Spinal cord (tissue), 10 donors: ENCODE measurements at places on chromosomes 3 and 15. TPM values are rescaled to one million over a fixed set of nuclear protein-coding genes. Genes with fewer than 3 reads are reported as not detected.

The LINGO1 gene
- 34.0 TPM for total RNA-seq

DNA sequence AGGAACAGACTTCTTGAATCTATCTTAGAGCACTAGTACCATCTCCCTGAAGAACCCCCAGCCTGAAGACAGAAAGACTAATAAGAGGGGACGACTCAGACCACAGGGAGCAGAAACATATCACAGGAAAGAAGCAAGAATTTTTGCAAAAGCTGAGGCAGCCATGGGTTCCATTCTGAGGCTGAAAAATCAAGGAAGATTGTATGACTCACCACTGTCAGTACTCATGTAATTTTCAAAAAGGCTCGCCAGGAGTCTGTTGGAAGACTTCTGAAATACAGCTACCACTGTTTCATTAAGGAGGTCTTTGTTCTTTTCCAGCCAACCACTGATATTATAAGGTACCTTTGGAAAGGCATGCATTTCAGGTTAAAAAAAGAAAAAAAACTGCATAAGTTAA is 47.5 kb downstream of the MYH15 start:
- H3K27me3 ChIP-seq, result no peaks in the 10 kb centered on the region
- no peak overlapping the region for H3K27ac ChIP-seq
- DNase-seq, result no peak
- H3K36me3 ChIP-seq, result no peaks in the 10 kb centered on the region
- H3K4me1 ChIP-seq, result no peaks in the 10 kb centered on the region

- no peaks in the 10 kb centered on the region for H3K36me3 ChIP-seq
- no peak for DNase-seq
- H3K4me3 ChIP-seq, result no peak overlapping the region
- no peaks in the 10 kb centered on the region for H3K4me1 ChIP-seq
- no peaks in the 10 kb centered on the region for H3K27me3 ChIP-seq
These were observed 19.3 kb downstream of the PDE8A start for GRCh38 chr15:85000937-85001336.

- H3K4me1 ChIP-seq, result no peaks in the 10 kb centered on the region
- no peak overlapping the region for H3K4me3 ChIP-seq
- DNase-seq, result no peak
These were observed 39.7 kb downstream of the GLDN start for GRCh38 chr15:51380999-51381806.

GRCh38 chr15:25436707-25437106 is 2.1 kb downstream of the UBE3A start:
- H3K4me3 ChIP-seq, result no peak overlapping the region
- no peak overlapping the region for H3K27ac ChIP-seq
- H3K27me3 ChIP-seq, result no peaks in the 10 kb centered on the region
- H3K4me1 ChIP-seq, result peaks cover 2% of the 10 kb centered on the region
- no peaks in the 10 kb centered on the region for H3K36me3 ChIP-seq
- DNase-seq, result no peak

GRCh38 chr15:35827911-35828310 is 281.9 kb upstream of the DPH6 start:
- no peak overlapping the region for H3K27ac ChIP-seq
- no peak for DNase-seq
- H3K36me3 ChIP-seq, result no peaks in the 10 kb centered on the region
- no peaks in the 10 kb centered on the region for H3K27me3 ChIP-seq
- H3K4me1 ChIP-seq, result no peaks in the 10 kb centered on the region
- H3K4me3 ChIP-seq, result no peak overlapping the region

- no peak overlapping the region for H3K4me3 ChIP-seq
- peak; percentile 34 for DNase-seq
- H3K4me1 ChIP-seq, result no peaks in the 10 kb centered on the region
These were observed 351.6 kb downstream of the NSUN3 start for GRCh38 chr3:94414418-94414817.

GRCh38 chr3:13013994-13014754 is 59.1 kb downstream of the IQSEC1 start:
- no peaks in the 10 kb centered on the region for H3K27me3 ChIP-seq
- H3K27ac ChIP-seq, result no peak overlapping the region
- peaks cover 23% of the 10 kb centered on the region for H3K36me3 ChIP-seq
- no peak for DNase-seq
- H3K4me3 ChIP-seq, result no peak overlapping the region

GRCh38 chr3:15055019-15055557 is 10.0 kb downstream of the MRPS25 start:
- H3K27me3 ChIP-seq, result no peaks in the 10 kb centered on the region
- peaks cover 5% of the 10 kb centered on the region for H3K4me1 ChIP-seq
- no peak overlapping the region for H3K27ac ChIP-seq

GRCh38 chr15:67017311-67017710 is 48.1 kb upstream of the SMAD3 start:
- H3K27ac ChIP-seq, result no peak overlapping the region
- no peaks in the 10 kb centered on the region for H3K36me3 ChIP-seq
- no peaks in the 10 kb centered on the region for H3K4me1 ChIP-seq
- DNase-seq, result no peak

- no peak for DNase-seq
- H3K27ac ChIP-seq, result no peak overlapping the region
- H3K4me1 ChIP-seq, result no peaks in the 10 kb centered on the region
- no peaks in the 10 kb centered on the region for H3K36me3 ChIP-seq
- no peaks in the 10 kb centered on the region for H3K27me3 ChIP-seq
- H3K4me3 ChIP-seq, result no peak overlapping the region
These were observed 99.1 kb downstream of the NSMCE3 start for GRCh38 chr15:29170521-29170920.

The EPHA6 gene
- total RNA-seq, result 19.3 TPM

GRCh38 chr3:118782755-118783202 is 251.9 kb downstream of the IGSF11 start:
- no peak overlapping the region for H3K27ac ChIP-seq
- H3K27me3 ChIP-seq, result no peaks in the 10 kb centered on the region
- H3K4me1 ChIP-seq, result no peaks in the 10 kb centered on the region
- H3K36me3 ChIP-seq, result no peaks in the 10 kb centered on the region
- no peak for DNase-seq

GRCh38 chr3:178777718-178778411 is 241.6 kb downstream of the KCNMB2 start:
- no peaks in the 10 kb centered on the region for H3K36me3 ChIP-seq
- DNase-seq, result no peak
- no peaks in the 10 kb centered on the region for H3K27me3 ChIP-seq
- no peaks in the 10 kb centered on the region for H3K4me1 ChIP-seq
- H3K4me3 ChIP-seq, result no peak overlapping the region

DNA sequence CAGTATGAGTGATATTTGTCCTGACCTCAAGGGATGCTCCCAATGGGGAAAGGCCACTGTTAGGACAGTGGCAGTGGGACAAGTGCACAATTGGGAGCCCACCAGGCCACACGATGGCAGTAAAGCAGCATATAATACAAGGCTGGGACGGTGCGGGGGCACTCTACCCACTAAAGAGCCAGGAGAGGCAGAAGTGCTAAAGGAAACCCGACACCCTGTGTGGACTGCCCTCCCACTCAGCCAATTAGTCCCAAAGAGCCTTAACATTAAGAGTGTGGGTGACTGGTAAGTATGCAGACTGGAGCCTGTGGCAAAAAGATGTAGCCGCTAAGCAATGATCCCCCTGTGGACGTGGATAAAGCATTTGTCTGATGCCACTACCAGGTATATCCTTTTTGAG is 8.2 kb upstream of the ZNF589 start:
- H3K27me3 ChIP-seq, result no peaks in the 10 kb centered on the region
- H3K36me3 ChIP-seq, result no peaks in the 10 kb centered on the region
- H3K27ac ChIP-seq, result no peak overlapping the region
- no peak overlapping the region for H3K4me3 ChIP-seq
- DNase-seq, result no peak
- peaks cover 4% of the 10 kb centered on the region for H3K4me1 ChIP-seq

- H3K27me3 ChIP-seq, result no peaks in the 10 kb centered on the region
- no peaks in the 10 kb centered on the region for H3K36me3 ChIP-seq
- no peak overlapping the region for H3K27ac ChIP-seq
- DNase-seq, result no peak
- no peaks in the 10 kb centered on the region for H3K4me1 ChIP-seq
- H3K4me3 ChIP-seq, result no peak overlapping the region
These were observed 748.4 kb upstream of the GRM7 start for GRCh38 chr3:6112546-6112945.

DNA sequence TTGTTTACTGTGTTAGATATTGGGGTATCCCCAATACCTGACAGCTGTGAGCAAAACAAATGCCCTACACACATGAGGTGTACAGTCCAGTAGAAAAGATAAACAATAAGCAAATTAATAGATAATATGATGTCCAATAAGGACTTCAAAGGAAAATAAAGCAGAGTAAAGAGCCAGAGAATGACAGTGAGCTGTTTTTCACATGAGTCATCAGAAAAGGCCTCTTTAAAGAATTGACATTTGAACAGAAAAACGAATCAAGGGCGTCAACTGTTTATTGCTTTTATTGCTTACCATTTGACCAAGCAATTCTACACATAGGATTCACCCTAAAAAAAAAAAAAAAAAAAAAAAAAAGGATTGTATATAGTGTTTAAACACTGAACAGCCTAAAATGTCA is 96.6 kb upstream of the FLNB start:
- H3K36me3 ChIP-seq, result peaks cover 25% of the 10 kb centered on the region
- DNase-seq, result no peak
- no peak overlapping the region for H3K27ac ChIP-seq
- no peaks in the 10 kb centered on the region for H3K27me3 ChIP-seq
- no peaks in the 10 kb centered on the region for H3K4me1 ChIP-seq
- no peak overlapping the region for H3K4me3 ChIP-seq

GRCh38 chr3:87047852-87048251 is 56.9 kb upstream of the VGLL3 start:
- peaks cover 3% of the 10 kb centered on the region for H3K4me1 ChIP-seq
- H3K36me3 ChIP-seq, result no peaks in the 10 kb centered on the region
- no peaks in the 10 kb centered on the region for H3K27me3 ChIP-seq

DNA sequence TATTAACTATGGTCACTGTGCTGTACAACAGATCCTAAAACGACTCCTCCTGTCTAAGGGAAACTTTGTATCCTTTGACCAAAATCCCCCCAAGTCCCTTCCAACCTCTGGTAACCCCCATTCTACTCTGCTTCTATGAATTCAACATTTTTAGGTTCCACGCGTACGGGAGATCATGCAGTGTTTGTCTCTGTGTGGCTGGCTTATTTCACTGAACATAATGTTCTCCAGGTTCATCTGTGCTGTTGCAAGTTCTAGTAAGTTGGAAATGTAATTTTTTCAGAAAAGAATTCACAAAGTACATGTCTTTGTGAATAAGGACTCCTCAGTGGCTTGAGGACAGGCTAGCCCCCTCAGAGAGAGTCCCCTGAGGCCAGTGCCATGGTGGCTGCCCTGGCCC is 66.1 kb downstream of the ATP10A start:
- peaks cover 3% of the 10 kb centered on the region for H3K4me1 ChIP-seq
- H3K27ac ChIP-seq, result no peak overlapping the region
- H3K36me3 ChIP-seq, result no peaks in the 10 kb centered on the region
- H3K27me3 ChIP-seq, result no peaks in the 10 kb centered on the region
- no peak for DNase-seq

DNA sequence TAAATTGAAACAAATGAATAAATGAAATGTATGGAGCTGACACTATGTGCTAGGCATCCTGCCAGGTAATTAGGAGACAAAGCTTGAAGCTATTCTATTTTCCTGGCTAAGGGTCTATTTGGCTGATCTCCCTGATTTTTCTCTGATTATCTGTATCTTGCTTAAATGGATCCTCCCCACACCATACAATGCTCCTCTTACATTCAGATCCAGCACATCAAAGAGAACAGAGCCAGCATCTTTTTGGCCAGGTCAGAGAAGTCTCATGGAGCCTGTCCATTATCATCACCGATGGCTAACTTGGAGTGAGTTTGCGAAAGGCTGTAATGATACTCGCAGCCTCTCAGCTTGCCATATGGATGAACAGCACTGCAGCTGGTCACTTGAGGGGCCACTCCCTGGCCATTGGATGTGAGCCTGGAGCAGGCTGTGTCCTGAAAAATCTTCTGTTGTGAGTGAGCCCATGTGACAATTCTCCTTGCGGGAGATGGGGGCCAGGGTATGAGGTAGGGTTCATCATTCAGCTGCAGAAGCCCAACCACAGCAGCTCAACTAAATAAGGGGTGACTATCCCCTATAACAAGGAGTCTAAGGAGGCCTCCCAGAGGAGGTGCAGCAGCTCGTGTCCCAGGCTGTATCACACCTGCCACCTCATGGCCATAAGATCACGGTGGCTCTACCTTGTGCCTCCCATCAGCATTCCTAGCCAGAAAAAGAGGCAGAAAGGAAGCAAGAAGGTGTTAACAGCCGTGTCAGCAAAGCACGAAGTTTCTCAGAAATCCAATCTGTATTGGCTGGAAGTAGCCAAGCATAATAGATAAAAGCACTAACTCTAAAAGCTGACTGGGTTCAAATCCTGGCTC is 69.3 kb upstream of the ST8SIA2 start:
- DNase-seq, result no peak
- H3K27me3 ChIP-seq, result peaks cover 4% of the 10 kb centered on the region
- H3K27ac ChIP-seq, result no peak overlapping the region
- no peak overlapping the region for H3K4me3 ChIP-seq
- peaks cover 10% of the 10 kb centered on the region for H3K4me1 ChIP-seq
- H3K36me3 ChIP-seq, result no peaks in the 10 kb centered on the region

GRCh38 chr3:138862924-138863775 is 28.4 kb upstream of the PIK3CB start:
- no peak for DNase-seq
- peak overlapping the region; percentile 33 for H3K27ac ChIP-seq
- no peaks in the 10 kb centered on the region for H3K27me3 ChIP-seq
- no peak overlapping the region for H3K4me3 ChIP-seq
- peaks cover 18% of the 10 kb centered on the region for H3K4me1 ChIP-seq

The LRRC31 gene
- total RNA-seq, result 1.4 TPM

GRCh38 chr3:98233468-98233867 is 30.6 kb upstream of the OR5H6 start:
- no peak overlapping the region for H3K27ac ChIP-seq
- no peaks in the 10 kb centered on the region for H3K4me1 ChIP-seq
- H3K36me3 ChIP-seq, result no peaks in the 10 kb centered on the region
- H3K4me3 ChIP-seq, result no peak overlapping the region
- no peaks in the 10 kb centered on the region for H3K27me3 ChIP-seq

The MNS1 gene
- total RNA-seq, result 4.5 TPM

The PAQR5 gene
- 5.3 TPM for total RNA-seq

DNA sequence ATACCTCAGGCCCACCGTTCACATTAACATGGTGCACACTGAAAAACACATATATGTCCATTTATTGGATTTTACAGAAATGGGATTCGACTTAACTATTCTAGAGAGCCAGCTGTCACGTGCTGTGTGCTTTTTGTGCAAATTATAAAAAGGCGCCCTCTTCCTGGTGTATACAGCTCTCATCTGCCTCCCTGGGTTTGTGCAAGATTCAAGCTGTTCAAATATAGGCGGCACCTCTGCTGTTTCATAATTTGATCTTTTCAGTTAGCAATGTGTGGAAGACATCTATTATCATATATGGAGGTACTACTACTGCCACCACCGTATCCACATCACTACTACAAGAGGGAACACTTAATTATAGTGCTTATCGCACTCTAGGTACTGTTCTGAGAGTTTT is 187.6 kb downstream of the EBLN2 start:
- no peaks in the 10 kb centered on the region for H3K4me1 ChIP-seq
- H3K27me3 ChIP-seq, result no peaks in the 10 kb centered on the region
- H3K36me3 ChIP-seq, result no peaks in the 10 kb centered on the region
- H3K4me3 ChIP-seq, result no peak overlapping the region
- no peak for DNase-seq

The ATP10A gene
- 4.6 TPM for total RNA-seq

The COLQ gene
- total RNA-seq, result 10.5 TPM

The OCA2 gene
- 7.5 TPM for total RNA-seq

The GP5 gene
- total RNA-seq, result 0.33 TPM
